ENCODE measurements at places on chromosomes 3 and 15.

DNA sequence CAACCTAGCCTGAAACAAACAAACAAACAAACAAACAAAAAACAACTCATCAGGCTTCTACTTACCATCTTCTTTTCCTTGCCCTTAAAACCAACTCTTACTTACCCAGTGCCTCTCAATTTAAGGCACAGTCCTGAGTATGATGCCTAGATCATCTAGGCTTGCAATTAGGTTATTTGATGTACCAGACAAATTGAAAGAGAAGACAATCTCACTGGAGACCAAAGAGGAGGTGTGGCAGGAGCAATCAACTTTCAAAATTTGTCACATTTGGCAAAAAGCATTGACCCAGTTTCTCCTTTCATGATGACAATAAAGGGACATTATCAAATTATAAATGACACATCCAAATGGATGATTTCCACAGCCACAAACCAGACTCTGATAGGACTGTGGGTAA, 36.0 kb downstream of the AAGAB start:
- no peak for DNase-seq

GRCh38 chr15:71530116-71530515, 280.2 kb upstream of the NR2E3 start:
- DNase-seq, result no peak

DNA sequence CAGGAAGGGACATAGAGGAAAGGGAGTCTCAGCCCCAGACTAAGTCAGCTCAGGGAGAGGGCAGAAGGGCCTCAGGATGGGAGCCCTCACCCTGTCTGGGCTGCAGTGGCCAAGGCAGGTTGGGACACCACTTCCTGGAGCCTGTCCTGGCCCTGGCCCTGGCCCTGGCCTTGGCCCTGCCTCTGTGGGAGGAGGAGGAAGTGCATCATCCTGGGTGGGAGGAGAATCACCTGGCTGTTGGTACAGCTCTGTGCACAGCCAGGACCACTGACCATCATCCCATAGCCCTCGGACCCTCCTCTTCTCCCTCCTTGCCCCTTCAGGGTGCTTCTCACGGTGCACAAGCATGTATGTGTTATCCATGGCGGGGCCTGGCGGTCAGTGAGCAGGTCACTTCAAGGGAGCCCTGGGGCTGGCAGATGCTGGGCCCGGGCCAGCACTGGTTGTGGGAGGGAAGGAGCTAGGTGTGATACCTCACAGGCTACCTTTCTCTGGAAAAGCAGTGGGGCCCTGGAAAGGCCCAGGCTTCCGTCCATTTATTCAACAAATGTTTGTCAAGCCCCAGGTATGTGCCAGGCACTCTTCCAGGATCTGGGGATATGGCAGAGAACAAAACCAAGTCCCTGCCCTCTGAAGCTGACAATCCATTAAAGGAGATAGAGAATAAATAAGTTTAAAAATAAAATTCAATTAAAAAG, 8.2 kb upstream of the APEH start:
- no peak for DNase-seq

DNA sequence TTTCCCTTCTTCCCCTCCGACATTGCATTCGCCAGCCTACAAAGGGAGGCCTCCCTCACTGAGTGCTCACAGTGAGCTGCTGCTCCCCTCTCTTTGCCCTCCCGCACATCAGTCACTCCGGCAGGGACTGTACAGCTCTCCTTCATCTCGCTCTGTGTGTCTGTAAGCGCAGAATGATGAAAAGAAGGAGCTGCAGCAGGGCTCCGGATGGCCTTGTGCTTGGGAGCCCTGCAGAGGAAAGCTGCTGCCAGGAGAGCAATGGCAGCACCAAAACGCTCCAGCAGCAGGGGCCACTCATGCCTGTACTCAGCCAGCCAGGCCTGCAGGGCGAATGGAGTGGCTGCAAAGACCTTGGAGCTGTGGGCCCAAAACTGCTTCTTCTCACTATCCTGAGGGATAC, 107.0 kb upstream of the NSMCE3 start:
- no peak for DNase-seq

DNA sequence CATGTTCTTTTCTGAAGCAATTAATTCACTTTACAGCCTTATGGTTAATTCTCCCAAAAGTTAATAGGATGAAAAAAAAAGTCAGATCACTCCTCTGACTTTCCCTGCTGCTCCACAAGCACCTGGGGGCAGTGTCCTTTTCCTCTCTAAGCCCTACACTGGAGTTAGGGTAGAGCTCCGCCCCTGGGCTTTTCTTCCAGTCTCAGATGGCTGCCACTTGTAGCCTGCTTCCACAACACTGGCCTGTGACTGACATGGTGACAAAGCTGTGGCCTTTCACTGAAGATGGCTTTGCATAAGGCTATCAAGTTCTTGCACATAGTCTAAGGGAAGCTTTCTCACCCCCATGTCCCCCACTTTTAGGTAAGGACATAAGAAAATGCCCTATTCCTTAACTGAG, 1.3 kb upstream of the MON1A start:
- DNase-seq, result peak; percentile 43

DNA sequence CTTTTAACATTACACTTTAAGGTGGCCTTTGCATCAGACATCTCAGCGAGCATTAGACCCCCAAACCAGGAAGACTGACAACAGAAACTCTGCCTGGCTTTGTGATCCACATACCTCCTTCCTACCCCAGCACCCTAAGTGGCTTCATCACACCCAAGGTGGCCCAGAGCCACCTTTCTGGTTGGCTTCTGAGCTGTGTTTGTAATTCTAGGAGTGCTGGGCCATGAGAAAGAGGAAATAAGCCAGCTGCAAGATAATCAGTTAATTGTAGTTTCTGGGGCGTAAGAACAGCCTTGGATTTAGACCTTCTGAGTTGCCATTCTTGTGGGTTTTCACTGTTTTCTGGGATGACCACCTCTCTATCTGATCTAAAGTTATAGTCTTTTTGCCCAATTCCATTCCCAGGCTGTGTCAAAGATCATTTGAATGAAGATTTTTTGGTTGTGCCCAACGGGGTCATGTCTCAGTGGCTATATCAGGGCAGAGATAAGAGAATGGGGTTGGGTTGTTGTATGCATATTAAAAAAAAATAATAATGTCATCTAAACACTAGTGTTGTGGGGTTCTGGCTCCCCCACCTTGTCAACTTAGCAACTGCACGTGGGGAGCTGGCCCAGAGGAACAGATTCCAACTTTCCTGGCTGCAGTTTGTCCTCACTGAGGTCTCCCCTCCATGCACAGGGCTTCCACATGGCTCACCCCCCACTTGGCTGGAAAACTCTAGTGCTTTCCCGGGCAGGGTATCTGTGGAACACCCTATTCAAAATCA, 234.8 kb upstream of the WNT5A start:
- DNase-seq, result no peak

GRCh38 chr15:32994810-32995424, 199.6 kb downstream of the FMN1 start:
- no peak for DNase-seq

GRCh38 chr3:175002732-175003143, 143.6 kb downstream of the NAALADL2 start:
- no peak for DNase-seq
